Dermis microvascular lymphatic vessel endothelial cell (primary cell): ENCODE measurements at places on chromosomes 6 and 20. TPM values are rescaled to one million over a fixed set of nuclear protein-coding genes. Genes with fewer than 3 reads are reported as not detected.

MCM3 gene
- 52.2 and 64.6 TPM in 2 replicates for total RNA-seq

LHFPL5 gene
- total RNA-seq = not detected in 2 replicates

MCHR2 gene
- not detected in 2 replicates for total RNA-seq

SGK2 gene
- under 0.01 and 0.13 TPM in 2 replicates for total RNA-seq

KIF25 gene
- total RNA-seq = under 0.01 TPM in 1 of 2 replicates, not detected in the other

PRSS16 gene
- total RNA-seq = not detected in 2 replicates

OR2H1 gene
- total RNA-seq = under 0.01 TPM in 1 of 2 replicates, not detected in the other

MUC21 gene
- total RNA-seq = not detected in 2 replicates

ISM1 gene
- total RNA-seq = under 0.01 TPM in 1 of 2 replicates, not detected in the other

POU5F1 gene
- total RNA-seq = not detected in 2 replicates

HELZ2 gene
- 25.7 and 30.1 TPM in 2 replicates for total RNA-seq

NCOA6 gene
- 3.3 and 5.3 TPM in 2 replicates for total RNA-seq

CAGE1 gene
- under 0.01 and 0.13 TPM in 2 replicates for total RNA-seq

BFSP1 gene
- total RNA-seq = 1.7 and 2.0 TPM in 2 replicates

ZBP1 gene
- not detected in 2 replicates for total RNA-seq

AVP gene
- total RNA-seq = not detected in 2 replicates

AHCY gene
- 109 and 127 TPM in 2 replicates for total RNA-seq

OVOL2 gene
- total RNA-seq = not detected in 2 replicates

PROKR2 gene
- total RNA-seq = not detected in 2 replicates

ZFP57 gene
- 0.51 and 0.63 TPM in 2 replicates for total RNA-seq

MAP3K7 gene
- 19.8 and 24.4 TPM in 2 replicates for total RNA-seq

PTCRA gene
- total RNA-seq = not detected in 2 replicates

ABHD12 gene
- 25.4 and 35.1 TPM in 2 replicates for total RNA-seq

PM20D2 gene
- total RNA-seq = 2.7 and 5.4 TPM in 2 replicates

MYH7B gene
- total RNA-seq = under 0.01 TPM in 1 of 2 replicates, not detected in the other

CENPB gene
- 65.5 and 77.4 TPM in 2 replicates for total RNA-seq

SLC44A4 gene
- under 0.01 TPM in 2 replicates for total RNA-seq

PPP1R3G gene
- total RNA-seq = 0.39 and 0.89 TPM in 2 replicates
